MG63 (cell line): ENCODE measurements at places on chromosomes 16 and 17. TPM values are rescaled to one million over a fixed set of nuclear protein-coding genes. Genes with fewer than 3 reads are reported as not detected.

MFAP4 gene
- 3.2 and 4.3 TPM in 2 replicates for total RNA-seq

CCL7 gene
- not detected in 2 replicates for total RNA-seq

WFDC1 gene
- total RNA-seq: 0.40 TPM in 1 of 2 replicates, not detected in the other

TMEM114 gene
- total RNA-seq: not detected in 2 replicates

DNA sequence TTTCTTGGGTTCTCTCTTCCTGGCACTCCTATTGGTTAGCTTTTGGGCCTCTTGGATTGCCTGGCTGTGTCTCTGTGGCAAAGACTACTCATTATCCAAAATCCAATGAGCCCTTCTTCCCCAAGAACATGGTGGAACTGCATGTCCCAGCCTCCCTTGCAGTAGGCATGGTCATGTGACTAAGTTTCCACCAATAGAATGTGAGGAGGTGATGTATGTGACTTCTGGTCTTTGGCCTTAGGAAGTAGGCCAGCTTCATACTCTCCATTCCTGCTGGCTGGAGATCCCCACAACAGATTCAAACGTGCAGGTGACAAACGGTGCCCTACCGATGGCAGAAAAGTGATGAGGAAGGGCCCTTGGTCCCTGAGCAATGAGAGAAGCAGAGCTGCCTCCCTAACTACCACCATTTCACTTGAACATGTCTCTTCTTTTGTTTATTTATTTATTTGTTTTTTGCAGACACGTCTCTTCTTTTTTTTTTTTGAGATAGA, 17.3 kb upstream of the SPN start:
- no peak for DNase-seq

DNA sequence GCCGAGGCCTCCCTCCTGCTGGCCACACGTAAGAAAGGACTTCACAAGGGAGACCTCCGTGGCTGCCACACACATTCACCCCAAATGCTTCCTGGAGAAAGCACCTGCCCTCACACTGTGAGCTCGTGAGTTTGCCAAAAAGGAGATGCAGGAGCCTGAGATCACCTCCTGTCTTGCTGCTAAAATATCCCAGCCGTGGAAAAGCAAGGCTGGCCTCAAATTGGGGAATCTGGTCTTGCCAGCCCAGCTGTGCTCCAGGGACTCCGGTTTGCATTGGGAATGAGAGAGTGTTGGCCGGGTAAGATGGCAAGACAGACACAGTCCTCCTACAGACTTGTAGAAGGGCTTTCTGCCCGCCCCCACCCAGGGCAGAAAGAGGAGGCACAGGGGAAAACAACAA, 13.8 kb downstream of the RBFOX3 start:
- DNase-seq: no peak

- peak; percentile 71 for DNase-seq
Measured at GRCh38 chr16:17331071-17331607, 139.6 kb downstream of the XYLT1 start.

- DNase-seq: no peak
Measured at GRCh38 chr16:74633686-74634085, 26.8 kb upstream of the GLG1 start.

- peak; percentile 64 for DNase-seq
Measured at GRCh38 chr17:45018848-45019711, 32.4 kb downstream of the DCAKD start.

DNA sequence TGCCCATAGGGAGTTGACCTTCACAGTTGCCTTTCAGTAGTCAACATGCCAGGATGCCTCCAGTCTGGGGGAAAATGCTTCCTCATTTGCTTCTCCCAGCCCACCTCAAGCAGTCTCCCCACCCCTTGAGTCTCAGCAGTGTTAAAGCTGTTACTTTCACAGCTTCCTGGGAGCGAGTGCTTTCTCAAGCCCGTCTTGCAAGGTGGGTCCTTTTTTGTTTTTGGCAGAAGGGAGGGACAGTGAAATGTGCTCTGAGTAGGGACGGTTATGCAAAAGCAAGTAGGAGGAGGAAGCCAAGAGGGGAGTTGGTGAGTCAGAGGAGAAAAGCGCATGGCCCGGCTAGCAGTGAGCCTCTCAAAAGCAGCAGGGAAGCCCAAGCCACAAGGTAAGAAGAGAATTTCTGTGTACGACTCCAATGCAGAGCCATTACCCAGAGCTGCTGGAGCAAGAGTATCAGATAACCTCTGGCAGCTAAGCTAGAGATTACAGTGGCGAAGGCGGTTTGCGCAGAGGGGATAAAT, at the start of gene CHST4:
TSS of gene CHST4 (plus strand) at position 316 of the 521 bp plus-strand sequence. CDS start 10,252 bp downstream, outside the sequence.
- DNase-seq: peak; percentile 65
